Kidney (tissue), 22 donors: ENCODE measurements at places on chromosomes 3 and 15.

- DNase-seq: no peak
- H3K27ac ChIP-seq: no peak overlapping the region
- no peaks in the 10 kb centered on the region for H3K36me3 ChIP-seq
- H3K27me3 ChIP-seq: no peaks in the 10 kb centered on the region
Observed at GRCh38 chr15:85276921-85277320, 103.5 kb upstream of the AKAP13 start.

- no peak overlapping the region for H3K4me3 ChIP-seq
- DNase-seq: no peak
- H3K4me1 ChIP-seq: no peaks in the 10 kb centered on the region
- H3K27ac ChIP-seq: no peak overlapping the region
- no peaks in the 10 kb centered on the region for H3K36me3 ChIP-seq
Observed at GRCh38 chr15:32851572-32851971, 133.8 kb downstream of the GREM1 start.

- no peak overlapping the region for H3K4me3 ChIP-seq
- H3K27ac ChIP-seq: peak overlapping the region; percentile 99
- DNase-seq: peak; percentile 74
- peaks cover 61% of the 10 kb centered on the region for H3K4me1 ChIP-seq
Observed at GRCh38 chr3:50600141-50600753, 11.3 kb downstream of the CISH start.

- H3K4me1 ChIP-seq: no peaks in the 10 kb centered on the region
- no peak overlapping the region for H3K27ac ChIP-seq
- DNase-seq: no peak
- no peak overlapping the region for H3K4me3 ChIP-seq
Observed at GRCh38 chr15:46413799-46414198, 779.0 kb downstream of the SQOR start.

- H3K4me1 ChIP-seq: no peaks in the 10 kb centered on the region
- no peaks in the 10 kb centered on the region for H3K27me3 ChIP-seq
- H3K4me3 ChIP-seq: no peak overlapping the region
- no peak for DNase-seq
Observed at GRCh38 chr3:185631508-185632206, 45.6 kb downstream of the SENP2 start.

DNA sequence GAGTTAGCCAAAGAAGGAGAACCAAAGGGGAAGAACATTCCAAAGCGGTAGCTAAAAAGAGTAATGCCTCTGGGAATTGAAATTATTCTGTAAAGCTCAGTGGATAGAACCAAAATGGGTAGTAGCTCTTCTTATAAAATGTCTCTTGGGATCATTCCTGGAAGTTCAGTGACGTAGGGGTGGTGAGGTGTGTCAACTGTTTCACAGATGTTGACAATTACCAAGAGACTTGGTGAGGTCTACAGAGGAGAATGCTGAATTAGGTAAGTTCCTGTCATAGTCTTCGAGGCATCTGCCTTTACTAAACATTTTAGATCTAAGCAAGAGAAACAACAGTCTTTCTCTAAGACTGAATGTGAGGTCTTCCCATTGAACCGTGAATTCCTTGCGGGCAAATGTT is 67.8 kb downstream of the TPRG1 start:
- no peak overlapping the region for H3K4me3 ChIP-seq
- H3K27me3 ChIP-seq: no peaks in the 10 kb centered on the region
- no peak overlapping the region for H3K27ac ChIP-seq
- H3K36me3 ChIP-seq: no peaks in the 10 kb centered on the region

GRCh38 chr3:30986551-30986950 is 92.1 kb upstream of the GADL1 start:
- no peak overlapping the region for H3K27ac ChIP-seq
- DNase-seq: no peak
- H3K4me1 ChIP-seq: peaks cover 6% of the 10 kb centered on the region
- no peaks in the 10 kb centered on the region for H3K36me3 ChIP-seq
- H3K4me3 ChIP-seq: no peak overlapping the region

- peaks cover 7% of the 10 kb centered on the region for H3K36me3 ChIP-seq
- DNase-seq: no peak
- peaks cover 24% of the 10 kb centered on the region for H3K4me1 ChIP-seq
- no peak overlapping the region for H3K4me3 ChIP-seq
Observed at GRCh38 chr3:52707585-52707984, 1.7 kb downstream of the SPCS1 start.

DNA sequence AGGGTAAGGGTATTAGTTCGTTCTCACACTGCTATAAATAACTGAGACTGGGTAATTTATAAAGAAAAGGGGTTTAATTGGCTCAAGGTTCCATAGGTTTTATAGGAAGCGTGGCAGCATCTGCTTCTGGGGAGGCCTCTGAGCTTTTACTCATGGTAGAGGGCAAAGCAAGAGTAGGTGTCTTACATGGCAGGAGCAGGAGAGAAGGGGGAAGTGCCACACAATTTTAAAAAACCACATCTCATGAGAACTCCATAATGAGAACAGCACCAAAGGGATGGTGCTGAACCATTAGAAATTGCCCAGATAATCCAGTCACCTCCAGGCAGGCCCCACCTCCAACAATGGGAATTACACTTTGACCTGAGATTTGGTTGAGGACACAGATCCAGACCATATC is 12.2 kb downstream of the RNF111 start:
- no peaks in the 10 kb centered on the region for H3K4me1 ChIP-seq
- H3K27ac ChIP-seq: no peak overlapping the region
- no peak for DNase-seq
- H3K36me3 ChIP-seq: no peaks in the 10 kb centered on the region
- H3K4me3 ChIP-seq: no peak overlapping the region

- H3K4me1 ChIP-seq: peaks cover 3% of the 10 kb centered on the region
- no peak overlapping the region for H3K4me3 ChIP-seq
- no peaks in the 10 kb centered on the region for H3K27me3 ChIP-seq
- H3K27ac ChIP-seq: no peak overlapping the region
- no peak for DNase-seq
Observed at GRCh38 chr3:53748512-53749271, 97.5 kb downstream of the CHDH start.

DNA sequence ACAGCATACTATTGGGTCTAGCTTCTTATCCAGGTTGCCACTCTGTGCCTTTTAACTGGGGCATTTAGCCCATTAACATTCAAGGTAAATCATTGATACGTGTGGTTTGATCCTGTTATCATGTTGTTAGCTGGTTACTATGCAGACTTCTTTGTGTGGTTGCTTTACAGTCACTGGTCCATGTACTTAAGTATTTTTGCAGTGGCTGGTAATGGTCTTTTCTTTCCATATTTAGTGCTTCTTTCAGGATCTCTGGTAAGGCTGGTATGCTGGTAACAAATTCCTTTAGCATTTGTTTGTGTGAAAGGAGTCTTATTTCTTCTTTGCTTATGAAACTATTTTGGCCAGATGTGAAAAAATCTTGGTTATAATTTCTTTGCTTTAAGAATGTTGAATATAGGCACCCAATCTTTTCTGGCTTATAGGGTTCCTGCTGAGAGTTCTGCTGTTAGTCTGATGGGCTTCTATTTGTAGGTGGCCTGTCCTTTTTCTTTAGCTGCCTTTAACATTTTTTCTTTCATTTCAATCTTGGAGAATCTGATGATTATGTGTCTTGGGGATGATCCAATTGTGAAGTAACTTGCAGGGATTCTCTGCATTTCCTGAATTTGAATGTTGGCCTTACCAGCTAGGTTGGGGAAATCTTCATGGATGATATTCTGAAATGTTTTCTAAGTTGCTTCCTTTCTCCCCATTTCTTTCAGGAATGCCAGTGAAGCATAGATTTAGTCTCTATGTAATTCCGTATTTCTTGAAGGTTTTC is 39.3 kb downstream of the CCR1 start:
- H3K4me3 ChIP-seq: no peak overlapping the region
- H3K27ac ChIP-seq: no peak overlapping the region
- no peaks in the 10 kb centered on the region for H3K27me3 ChIP-seq
- H3K4me1 ChIP-seq: no peaks in the 10 kb centered on the region
- no peak for DNase-seq

GRCh38 chr3:71208211-71209095 is 375.1 kb downstream of the FOXP1 start:
- H3K27me3 ChIP-seq: no peaks in the 10 kb centered on the region
- H3K27ac ChIP-seq: no peak overlapping the region
- H3K4me3 ChIP-seq: no peak overlapping the region
- H3K36me3 ChIP-seq: no peaks in the 10 kb centered on the region

GRCh38 chr15:78405336-78405924 is 32.6 kb upstream of the IREB2 start:
- DNase-seq: peak; percentile 63
- H3K4me1 ChIP-seq: no peaks in the 10 kb centered on the region
- H3K4me3 ChIP-seq: no peak overlapping the region
- no peak overlapping the region for H3K27ac ChIP-seq
- H3K36me3 ChIP-seq: no peaks in the 10 kb centered on the region

- no peaks in the 10 kb centered on the region for H3K27me3 ChIP-seq
- no peak overlapping the region for H3K4me3 ChIP-seq
- no peak overlapping the region for H3K27ac ChIP-seq
- no peaks in the 10 kb centered on the region for H3K4me1 ChIP-seq
Observed at GRCh38 chr3:172726380-172726779, 15.5 kb upstream of the NCEH1 start.

DNA sequence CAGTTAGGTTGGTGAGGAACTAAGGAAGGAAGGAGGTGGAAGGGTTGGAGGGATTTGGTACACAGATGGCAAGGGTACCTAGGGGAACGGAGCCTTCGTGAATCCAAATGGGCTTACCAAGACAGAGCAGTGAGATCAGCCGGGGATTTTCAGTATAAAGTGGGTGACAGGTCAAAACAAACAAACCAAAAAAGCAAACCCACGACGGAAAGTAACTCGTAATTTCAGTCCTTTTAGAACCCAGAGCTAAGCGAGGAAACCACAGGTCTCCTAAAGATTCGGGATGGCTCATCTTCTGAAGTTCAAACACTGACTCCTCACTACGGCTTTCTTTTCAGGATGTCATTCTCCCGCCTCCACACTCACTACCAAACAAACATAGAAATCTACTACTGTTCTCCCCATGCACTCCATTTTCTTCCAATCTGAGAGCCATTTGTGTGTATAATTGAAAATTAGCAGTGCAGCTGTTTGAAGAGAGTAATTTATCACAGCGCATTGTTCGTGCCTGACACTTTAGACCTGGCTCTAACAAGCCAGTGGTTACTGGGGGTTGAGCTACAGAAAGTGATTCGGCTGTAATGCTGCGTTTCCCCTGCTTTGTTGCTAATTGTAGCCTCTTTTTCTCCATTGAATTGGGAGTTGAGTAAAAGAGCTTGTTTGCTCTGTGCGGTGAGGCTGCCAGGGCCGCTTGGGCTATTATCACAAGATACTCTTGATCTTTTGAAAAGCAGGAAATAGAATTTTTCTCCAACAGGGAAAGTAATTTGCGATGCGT is 64.7 kb upstream of the CCDC39 start:
- no peaks in the 10 kb centered on the region for H3K4me1 ChIP-seq
- no peak for DNase-seq
- H3K4me3 ChIP-seq: no peak overlapping the region

GRCh38 chr15:79724312-79724711 is 172.5 kb downstream of the MTHFS start:
- no peak overlapping the region for H3K4me3 ChIP-seq
- no peak for DNase-seq
- no peak overlapping the region for H3K27ac ChIP-seq
- H3K4me1 ChIP-seq: no peaks in the 10 kb centered on the region
- H3K27me3 ChIP-seq: no peaks in the 10 kb centered on the region

DNA sequence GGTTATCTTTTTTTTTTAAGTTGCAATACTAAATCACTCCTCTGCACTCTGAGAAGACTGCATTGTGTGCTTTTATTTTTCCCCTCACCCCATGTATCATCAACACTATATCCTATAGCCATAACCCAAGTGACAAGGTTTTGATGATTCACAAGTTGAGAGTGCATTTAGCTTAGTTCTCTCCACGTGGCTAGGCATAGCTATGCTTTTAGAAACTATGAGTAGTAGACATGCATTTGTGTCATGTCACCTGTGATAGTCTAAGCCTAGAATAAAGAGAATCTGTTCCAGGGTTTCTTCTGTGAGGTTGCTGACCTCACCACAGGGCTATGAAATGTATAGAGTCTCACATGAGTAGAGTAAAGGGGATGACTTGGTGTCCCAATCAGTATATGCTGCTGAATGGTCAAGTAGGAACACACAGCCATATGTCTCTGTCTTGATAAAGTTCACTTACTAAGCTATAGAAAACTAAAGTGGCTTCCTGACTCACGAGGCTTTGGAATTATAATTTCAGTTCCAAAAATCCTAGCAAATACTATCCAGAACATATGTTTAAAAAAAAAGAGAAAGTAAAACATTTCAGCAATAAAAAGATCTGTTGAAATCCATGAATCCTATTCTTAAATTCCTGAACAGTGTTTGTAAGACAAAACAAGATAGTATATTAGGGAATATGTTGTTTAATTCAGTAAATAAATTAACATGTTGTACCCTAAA is 206.3 kb downstream of the LSAMP start:
- H3K36me3 ChIP-seq: no peaks in the 10 kb centered on the region
- no peak for DNase-seq
- H3K4me1 ChIP-seq: no peaks in the 10 kb centered on the region
- no peaks in the 10 kb centered on the region for H3K27me3 ChIP-seq
- no peak overlapping the region for H3K27ac ChIP-seq
- no peak overlapping the region for H3K4me3 ChIP-seq

GRCh38 chr15:60913900-60914299 is 315.2 kb downstream of the RORA start:
- peaks cover 21% of the 10 kb centered on the region for H3K4me1 ChIP-seq
- no peak overlapping the region for H3K4me3 ChIP-seq
- no peaks in the 10 kb centered on the region for H3K36me3 ChIP-seq
- H3K27me3 ChIP-seq: no peaks in the 10 kb centered on the region

GRCh38 chr3:178369006-178369405 is 167.2 kb upstream of the KCNMB2 start:
- DNase-seq: no peak
- no peak overlapping the region for H3K27ac ChIP-seq
- H3K4me1 ChIP-seq: no peaks in the 10 kb centered on the region
- no peak overlapping the region for H3K4me3 ChIP-seq
- no peaks in the 10 kb centered on the region for H3K36me3 ChIP-seq
- no peaks in the 10 kb centered on the region for H3K27me3 ChIP-seq

DNA sequence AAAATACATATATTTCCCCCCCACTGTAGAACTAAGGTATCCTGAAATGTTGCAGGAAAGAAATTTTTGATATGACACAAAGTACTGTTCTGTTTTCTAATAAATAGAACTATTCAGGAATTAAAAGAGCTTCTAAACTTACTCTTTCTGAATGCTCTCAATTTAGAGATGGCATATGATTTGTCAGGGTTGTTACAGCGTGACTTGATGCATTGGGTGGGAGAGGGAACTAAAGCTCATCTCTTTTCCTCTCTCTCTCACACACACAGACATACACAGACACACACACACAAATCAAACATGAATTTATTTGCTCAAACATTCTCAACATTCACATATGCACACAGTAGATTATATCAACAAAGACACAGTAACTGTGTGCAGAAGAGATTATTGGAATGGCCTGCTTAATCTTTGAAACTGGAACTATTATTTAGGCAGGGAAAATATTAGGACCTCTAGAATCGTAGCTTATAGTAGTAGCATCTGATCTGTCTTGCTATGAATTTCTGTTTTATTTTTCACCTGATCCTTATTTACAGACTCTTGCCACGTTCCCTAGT is 807.4 kb upstream of the GBE1 start:
- H3K27ac ChIP-seq: no peak overlapping the region
- no peaks in the 10 kb centered on the region for H3K36me3 ChIP-seq
- H3K4me3 ChIP-seq: no peak overlapping the region
- no peaks in the 10 kb centered on the region for H3K27me3 ChIP-seq
- no peaks in the 10 kb centered on the region for H3K4me1 ChIP-seq
- DNase-seq: no peak
